Urothelium cell line (cell line): ENCODE measurements at places on chromosomes 13 and 19.

GRCh38 chr19:7168941-7169340 is 99.4 kb downstream of the ZNF557 start:
- DNase-seq, result no peak

DNA sequence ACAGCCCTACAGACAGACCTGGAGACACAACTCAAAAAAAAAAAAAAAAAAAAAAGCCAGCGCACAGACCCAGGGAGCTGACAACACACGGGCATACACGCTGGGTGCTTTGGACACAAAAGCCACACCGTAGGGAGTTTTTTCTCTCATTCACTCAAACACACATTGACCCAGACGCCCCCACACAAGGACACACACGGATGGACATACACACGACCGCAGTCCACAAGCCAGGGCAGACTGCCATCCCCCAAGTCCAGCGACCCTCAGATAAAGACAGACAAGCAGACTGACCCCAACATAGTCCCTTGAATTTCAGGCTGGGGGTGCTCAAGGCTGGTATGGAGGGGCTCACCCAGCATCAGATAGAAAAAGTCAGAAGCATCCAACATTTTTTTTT is 12.0 kb upstream of the TUBB4A start:
- no peak for DNase-seq

DNA sequence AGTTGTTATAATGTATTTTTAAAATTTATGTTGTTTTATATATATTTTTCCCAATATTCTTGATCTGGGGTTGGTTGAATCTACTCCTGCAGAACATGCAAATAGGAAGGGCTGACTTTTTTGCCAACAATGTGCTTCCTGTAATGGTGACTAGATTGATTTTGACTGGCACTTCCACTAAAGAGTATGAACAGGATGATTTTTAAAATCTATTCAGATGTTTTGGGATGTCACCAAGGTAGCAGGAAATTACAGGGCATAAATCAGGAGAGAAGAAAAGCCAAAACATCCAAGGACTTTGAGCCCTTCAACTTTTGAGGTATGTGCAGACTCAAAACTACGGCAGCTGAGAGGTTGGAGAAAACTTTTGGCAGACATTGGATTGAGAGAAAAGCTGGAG is 1047.6 kb downstream of the SLITRK5 start:
- DNase-seq, result no peak

DNA sequence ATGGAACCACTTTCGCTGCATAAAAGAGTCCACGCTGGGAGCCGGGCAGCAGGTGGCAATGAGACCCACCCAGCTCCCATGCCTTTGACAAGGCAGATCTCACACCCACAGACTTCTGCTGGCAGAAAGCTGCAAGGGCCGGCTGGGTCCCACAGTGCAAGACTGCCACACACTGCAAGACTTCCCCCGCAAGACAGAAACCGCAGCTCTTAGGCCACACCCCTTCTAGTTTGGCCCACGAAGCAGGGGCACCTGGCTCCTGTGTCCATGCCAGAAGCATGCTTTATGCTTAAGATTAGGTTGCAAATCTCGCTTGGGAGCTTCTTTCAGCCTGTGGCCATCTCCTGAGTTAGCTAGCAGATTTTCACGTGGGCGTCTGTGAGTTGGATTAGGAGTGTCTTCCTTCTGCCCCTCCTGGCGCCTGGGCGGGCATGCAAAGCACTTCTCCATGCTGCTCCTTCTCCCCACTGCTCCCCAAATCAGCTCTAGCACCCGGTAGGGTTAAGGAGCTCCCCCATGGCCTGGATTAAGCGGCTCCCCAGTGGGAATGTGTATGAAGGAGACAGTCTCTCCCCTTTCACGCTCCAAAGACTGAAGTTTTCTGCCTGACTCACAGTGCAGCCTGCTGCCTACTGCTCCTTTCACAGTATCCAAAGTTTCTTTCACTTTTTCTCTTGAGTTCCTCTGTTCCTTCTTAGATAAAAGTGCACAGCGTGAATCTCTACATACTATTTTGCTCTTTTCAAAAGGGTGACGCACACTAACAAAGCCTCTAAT is 17.7 kb downstream of the GPC6 start:
- no peak for DNase-seq

GRCh38 chr13:51317262-51317661 is 22.2 kb upstream of the SERPINE3 start:
- no peak for DNase-seq

DNA sequence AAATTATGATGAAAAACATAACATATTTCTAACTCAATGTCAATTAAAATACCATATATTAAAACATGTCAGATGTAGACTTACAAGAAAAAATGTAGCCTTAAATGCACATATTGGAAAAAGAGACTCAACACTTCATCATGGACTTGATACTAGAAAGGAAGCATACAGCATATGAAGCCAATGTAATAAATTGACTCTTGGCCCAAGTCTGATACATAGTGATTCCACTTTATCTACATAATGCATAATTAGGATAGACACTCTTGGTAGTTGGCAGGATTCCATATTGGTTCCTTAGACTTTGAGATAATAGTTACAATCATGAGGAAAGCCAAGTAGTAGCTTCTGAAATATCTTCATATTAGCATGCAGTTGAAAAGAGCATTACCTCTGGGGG is 1067.0 kb downstream of the PCDH17 start:
- no peak for DNase-seq

- no peak for DNase-seq
Observed at GRCh38 chr13:72384186-72384823, 343.1 kb downstream of the MZT1 start.

GRCh38 chr13:111460548-111461444 is 140.4 kb downstream of the TEX29 start:
- DNase-seq, result peak; percentile 57

DNA sequence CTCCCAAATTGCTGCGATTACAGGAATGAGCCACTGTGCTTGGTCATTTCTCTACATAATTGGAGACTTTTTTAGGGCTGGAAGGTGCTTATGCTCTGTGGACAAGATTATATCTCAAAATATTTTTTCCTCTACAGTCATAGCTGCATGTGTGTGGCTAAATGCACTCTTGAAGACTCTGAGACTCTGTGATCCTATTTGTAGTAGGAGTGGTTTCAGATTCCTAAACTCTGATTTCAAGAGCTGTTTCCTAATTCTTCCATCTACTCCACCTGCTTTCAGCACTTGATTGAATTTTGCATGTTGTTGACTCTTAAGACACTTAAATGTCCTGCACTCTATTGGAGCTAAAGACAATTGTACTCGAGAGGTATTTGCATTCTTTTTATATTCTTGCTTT is 78.0 kb downstream of the KLF5 start:
- no peak for DNase-seq

DNA sequence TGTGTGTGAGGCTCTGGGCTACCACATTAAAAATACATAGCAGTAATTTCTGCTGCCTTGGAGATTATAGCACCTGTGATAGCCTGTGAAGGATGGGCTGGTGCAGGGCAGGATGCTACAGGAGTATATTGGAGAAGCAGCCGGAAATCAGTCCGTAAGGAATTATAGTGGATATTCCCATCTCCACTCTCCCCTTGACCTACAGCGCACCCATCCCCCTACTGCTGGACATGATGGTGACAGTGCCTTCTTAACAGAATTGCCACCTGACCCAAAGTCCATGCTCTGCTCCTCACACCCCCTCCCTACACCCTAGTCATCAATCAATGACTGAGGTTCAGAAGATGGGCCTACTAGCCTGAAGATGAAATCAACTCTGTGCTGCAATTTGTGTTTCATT is 376.0 kb downstream of the GPC5 start:
- no peak for DNase-seq

- DNase-seq, result no peak
Observed at GRCh38 chr19:47703301-47703700, 9.9 kb upstream of the EHD2 start.

GRCh38 chr19:49428547-49429451 is 3.6 kb downstream of the GFY start:
- no peak for DNase-seq

DNA sequence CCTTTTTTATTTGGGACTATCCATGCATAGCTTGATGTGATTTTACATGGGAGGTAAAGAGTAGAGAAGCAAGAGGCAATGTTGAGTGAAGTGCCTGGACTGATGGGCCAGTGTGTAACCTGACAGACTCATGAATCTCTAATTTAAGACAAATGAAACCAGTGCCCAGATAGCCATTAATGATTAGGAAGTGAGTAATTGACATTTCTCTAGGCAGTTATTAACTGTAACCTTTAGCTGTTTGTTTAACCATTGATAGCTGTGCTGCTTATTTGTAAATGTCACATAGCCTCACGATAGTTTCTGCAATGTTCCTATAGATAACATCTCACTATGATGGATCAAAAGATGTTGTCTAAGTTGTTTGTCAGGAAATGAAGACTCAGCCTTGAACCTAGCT is 1047.5 kb upstream of the SPRY2 start:
- DNase-seq, result no peak

DNA sequence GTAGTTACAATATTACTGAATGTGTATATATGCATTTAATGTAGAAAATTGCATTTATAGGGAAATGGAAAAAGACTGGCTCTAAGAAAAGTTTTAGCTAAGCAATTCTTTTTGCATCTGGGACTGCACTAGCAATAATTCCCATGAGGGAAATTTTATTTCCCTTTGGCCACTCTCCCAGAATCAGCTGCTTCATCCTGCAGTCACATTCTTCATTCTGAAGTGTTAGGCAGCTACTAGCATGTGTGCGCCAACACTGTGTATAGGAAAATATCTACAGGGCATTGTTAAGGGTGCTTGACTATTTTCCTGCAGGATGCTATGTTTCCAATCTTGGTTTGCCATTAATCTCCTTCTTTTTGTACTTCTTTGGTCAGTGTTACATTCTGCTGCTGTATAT is 312.8 kb upstream of the PCDH20 start:
- peak; percentile 9 for DNase-seq

DNA sequence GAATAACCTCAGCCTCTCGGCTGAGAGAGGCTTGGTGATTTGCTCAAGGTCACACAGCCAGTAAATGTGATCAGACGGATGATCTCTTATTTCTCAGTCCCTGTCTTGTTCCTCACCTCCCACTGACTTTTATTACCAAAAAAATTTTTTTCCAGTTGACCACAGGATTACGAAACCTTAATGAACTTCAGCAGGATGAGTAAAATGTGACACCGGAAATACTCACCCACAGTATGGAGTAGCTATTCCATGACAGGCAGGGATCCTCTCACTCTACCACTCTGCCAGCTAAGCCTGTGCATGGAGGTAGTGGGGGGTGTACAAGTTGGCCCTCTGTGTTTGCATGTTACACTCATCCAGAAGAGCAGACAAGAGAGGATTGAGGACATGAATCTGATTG is 916.4 kb downstream of the UQCRFS1 start:
- DNase-seq, result peak; percentile 66

DNA sequence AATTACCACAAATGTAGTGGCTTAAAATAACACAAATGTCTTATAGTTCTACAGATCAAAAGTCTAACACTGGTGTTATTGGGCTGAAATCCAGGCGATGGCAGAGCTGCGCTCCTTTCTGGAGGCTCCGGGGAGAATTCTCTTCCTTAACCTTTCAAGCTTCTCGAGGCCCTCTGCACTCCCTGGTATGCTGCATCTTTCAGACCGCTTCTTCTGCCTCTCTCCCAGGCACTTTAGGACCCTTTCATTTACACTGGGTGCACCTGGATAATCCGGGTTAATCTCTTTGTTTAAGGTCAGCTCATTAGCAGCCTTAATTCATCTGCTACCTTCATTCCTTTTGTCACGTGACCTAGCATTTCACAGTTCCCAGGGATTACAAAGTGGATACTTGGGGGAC is 211.3 kb upstream of the RFC3 start:
- DNase-seq, result no peak

GRCh38 chr19:6801485-6802086 is 29.1 kb downstream of the VAV1 start:
- peak; percentile 73 for DNase-seq

GRCh38 chr13:98556968-98557631 is 19.8 kb downstream of the STK24 start:
- DNase-seq, result no peak

- DNase-seq, result no peak
Observed at GRCh38 chr13:26325876-26326275, 71.9 kb downstream of the CDK8 start.

DNA sequence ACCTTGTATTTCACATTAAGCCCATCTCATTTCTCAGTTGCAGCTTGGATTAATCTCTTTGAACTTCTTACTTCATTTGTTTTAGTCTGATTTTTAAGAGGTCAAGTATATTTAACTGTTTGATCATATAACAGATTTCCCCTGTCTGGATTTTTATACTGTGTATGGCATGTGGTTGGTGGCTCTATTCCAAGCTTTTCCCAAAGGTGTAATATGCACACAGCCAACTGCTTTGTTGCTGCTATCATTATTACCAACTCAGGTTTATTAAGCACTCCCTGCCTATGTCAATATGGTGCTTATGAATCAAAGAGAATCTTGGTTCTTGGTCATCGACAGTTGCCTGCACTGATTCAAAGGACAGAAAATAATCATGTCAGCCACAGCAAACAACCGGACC is 92.6 kb downstream of the RAP2A start:
- DNase-seq, result no peak

DNA sequence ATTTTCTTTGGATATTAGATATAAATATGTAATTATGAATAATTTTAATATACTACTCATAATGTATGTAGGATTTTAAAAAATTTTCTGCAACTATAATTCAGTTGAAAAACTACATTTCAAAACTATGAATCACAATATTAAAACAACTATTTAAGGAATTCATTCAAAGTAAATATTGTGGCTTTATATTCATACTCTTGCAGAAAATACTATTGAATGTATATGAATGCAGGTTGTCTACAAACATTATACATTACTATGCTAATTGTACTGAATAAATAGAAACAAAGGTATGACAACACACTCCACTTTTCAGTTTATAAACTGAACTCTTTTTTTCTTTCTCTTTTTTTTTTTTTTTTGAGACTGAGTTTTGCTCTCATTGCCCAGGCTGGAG is 14.2 kb downstream of the ZNF91 start:
- DNase-seq, result no peak

- DNase-seq, result no peak
Observed at GRCh38 chr13:74101436-74101835, 32.8 kb downstream of the KLF12 start.

GRCh38 chr19:35222373-35223015 is 6.0 kb downstream of the FAM187B start:
- DNase-seq, result no peak

DNA sequence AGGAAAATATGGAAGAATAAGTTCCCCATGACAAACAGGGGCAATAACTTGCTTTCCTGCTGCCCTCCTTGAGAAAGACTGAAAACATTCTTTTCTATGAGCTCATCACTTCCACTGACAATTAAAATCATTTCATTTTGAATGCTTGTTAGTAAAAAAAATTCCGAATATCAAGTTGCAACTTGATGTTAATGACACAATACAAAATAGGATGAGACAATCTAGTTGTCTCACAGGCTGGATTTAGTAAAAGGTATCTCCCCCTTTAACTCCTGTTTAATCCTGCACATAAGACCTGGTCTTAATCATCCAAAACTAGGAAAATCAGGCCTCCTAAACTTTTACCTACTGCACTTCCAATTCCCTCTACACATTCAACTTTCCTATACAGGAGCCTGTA is 24.7 kb downstream of the IRS2 start:
- DNase-seq, result no peak

- no peak for DNase-seq
Observed at GRCh38 chr19:989381-990081, 5.4 kb downstream of the WDR18 start.
